Activated CD4-positive, alpha-beta T cell treated with anti-CD3 and anti-CD28 coated beads, Interleukin-2, Interleukin-6, amounts not matched to agents 100 ng/mL and 50 ng/mL, durations not matched to agents 16 hours and 8 hours (primary cell): ENCODE measurements at places on chromosomes 5 and 9.

- DNase-seq: no peak
Observed at GRCh38 chr9:114141553-114142402, 13.6 kb upstream of the COL27A1 start.

DNA sequence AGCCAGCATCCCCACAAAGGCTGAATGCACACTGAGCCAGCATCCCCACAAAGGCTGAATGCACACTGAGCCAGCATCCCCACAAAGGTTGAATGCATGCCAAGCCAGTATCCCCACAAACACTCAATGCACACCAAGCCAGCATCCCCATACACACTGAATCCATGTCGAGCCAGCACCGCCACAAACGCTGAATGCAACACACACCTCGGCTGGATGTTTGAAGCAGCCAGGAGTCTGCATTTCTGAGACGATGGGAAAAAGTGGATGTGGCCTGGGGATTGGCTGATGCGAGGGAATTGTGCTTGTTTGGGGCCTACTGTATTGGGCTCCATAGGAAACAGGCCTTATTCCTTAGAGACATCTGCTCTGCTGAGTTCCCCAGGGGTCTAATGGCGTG is 30.9 kb upstream of the CEP72 start:
- no peak for DNase-seq

DNA sequence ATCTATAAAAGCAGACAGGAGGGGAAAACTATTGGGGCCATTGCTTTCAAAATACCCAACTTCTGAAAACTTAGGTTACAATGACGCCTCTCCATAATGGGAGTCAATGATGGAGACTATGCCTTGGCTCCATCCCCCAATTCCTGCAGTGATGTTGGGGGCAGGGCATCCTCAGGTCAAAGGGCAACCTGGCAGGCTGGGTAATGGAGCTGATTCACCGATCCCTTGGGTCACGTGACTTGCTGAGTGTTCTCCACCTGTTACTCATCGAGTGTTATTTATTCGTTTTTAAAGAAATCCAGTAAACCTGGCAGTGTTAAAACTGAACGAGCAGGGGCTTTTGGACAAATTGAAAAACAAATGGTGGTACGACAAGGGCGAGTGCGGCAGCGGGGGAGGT is 244.4 kb downstream of the FAM114A2 start:
- DNase-seq: no peak

- DNase-seq: peak; percentile 77
Observed at GRCh38 chr5:82676661-82677060, 398.5 kb upstream of the RPS23 start.

- no peak for DNase-seq
Observed at GRCh38 chr9:137198902-137199283, 1.6 kb downstream of the TPRN start.

- DNase-seq: no peak
Observed at GRCh38 chr9:83662933-83663332, 40.0 kb downstream of the IDNK start.

DNA sequence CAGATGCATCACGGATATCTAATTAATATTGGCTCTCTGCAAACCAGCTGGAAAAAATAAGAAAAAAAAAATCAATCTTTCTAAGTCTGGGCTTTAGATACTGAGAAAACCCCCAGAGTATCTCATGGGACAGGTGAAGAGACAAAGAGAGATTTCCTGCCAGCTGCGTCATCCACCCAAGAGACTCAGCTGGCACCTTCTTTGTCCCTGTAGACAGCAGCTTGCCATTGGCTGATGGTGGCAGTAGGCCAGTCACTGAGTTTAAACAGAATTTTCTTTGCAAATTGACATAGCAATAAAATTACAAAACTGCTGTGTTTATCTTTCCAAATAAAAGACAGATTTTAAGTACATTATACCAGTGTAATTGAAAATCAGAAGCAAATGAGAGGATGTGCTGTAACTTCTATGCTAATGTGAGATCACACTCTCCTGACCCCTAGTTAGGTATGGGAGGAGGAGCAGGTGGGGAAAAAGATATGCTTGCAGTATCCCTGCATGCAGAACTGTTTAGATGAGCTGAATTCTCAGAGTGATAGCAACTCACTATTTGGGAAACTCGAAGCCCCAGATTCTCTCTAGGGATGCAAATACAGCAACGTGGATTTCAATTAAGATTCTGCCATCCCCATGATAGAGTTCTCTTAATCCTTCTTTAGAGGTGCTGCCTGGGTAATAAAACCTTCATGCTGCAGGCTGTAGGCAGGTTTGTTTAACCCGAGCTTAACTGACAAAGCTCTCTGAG is 72.2 kb downstream of the NMUR2 start:
- DNase-seq: no peak

- DNase-seq: no peak
Observed at GRCh38 chr5:78821536-78822021, 163.5 kb downstream of the ARSB start.

- no peak for DNase-seq
Observed at GRCh38 chr5:26610577-26610976, 427.8 kb downstream of the CDH9 start.

DNA sequence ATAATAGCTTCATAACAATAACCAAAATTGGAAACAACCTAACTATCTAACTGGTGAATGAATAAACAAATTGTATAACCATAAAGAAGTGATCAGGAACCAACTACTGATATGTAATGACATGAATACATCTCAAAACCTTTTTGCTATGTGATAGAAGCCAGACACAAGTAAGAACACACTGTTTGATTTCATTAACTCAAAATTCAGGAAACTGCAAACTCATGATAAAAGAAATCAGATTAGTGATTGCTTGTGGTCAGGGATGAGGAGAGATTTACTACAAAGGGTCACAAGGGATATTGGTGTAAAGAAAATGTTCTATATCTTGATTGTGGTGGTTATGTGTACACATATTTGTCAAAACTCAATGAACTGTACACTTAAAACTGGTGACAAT is 22.6 kb upstream of the BRINP1 start:
- DNase-seq: no peak

DNA sequence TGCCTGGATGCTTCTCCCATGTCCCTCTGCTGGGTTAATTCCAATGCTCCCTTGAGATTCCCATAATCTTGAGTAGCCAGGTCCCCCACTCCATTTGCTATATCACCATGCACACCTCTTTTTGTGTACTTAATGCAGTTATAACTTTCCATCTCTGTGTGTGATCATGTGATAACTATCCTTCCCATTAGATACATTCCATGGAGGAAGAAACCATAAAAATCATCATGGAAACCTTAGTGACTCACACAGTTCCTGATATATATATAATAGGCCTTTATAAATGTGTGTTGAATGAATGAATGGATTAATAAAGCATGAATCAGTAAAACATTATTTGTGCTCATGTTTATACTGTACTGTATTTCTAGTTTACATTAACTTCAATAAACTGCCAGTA is 104.6 kb downstream of the PCSK5 start:
- DNase-seq: no peak

- peak; percentile 55 for DNase-seq
Observed at GRCh38 chr9:79570448-79571308, 1.1 kb upstream of the TLE4 start.
